Daoy (cell line): ENCODE measurements at places on chromosomes 7 and 10.

DNA sequence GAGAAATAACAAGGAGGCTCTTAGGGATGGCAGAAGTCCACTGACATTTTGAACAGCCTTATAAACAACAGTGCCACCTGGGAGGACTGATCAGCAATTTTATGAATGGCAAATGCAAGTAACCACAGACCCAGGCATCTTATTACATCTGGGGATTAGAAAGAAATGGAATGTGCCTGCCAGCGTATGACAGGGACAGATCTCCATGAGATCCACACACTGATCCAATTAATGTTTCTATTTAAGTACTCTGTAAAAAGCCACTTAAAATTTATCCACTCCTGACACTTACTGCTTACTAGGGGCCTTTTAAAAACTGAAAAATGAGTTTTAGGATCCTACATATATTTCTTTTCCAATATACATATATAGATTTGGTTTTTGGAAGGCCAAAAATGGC is 28.6 kb downstream of the PARD3 start:
- no peak for DNase-seq

GRCh38 chr7:27647046-27647445 is 15.6 kb downstream of the HIBADH start:
- DNase-seq = peak; percentile 62

DNA sequence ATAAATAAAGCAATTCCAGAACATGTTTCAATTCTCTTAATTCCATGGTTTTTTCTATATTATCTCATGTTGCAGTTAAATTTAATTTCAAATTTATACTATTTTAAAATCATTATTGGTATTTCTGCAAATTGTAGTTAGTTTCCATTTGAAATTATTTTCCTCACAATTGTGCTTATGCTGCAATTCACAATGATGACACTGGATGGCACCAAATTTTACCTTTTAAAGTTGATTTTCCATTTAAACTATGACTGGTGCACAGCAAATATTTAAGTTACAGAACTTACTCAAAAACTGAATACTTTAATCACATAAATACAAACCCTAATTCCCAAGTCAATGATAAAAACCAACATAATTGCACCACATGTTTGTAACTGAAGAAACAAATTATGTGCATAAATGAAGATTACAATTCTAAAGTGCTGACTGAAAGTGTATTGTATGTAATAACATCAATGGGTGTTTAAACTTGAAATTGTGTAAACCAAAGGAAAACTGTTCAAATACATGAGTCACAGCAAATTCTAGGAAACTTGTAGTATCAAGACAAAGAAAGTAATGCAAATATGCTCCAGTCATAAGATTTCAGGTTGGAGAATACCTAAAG is 75.3 kb upstream of the AASS start:
- DNase-seq = peak; percentile 33

GRCh38 chr7:85039196-85039923 is 147.5 kb downstream of the SEMA3D start:
- no peak for DNase-seq

- DNase-seq = no peak
These were observed 33.2 kb downstream of the KAZALD1 start for GRCh38 chr10:101095004-101095403.

- DNase-seq = peak; percentile 70
These were observed 97.9 kb upstream of the KLF14 start for GRCh38 chr7:130831817-130832481.

- no peak for DNase-seq
These were observed 1.5 kb upstream of the PARD3 start for GRCh38 chr10:34816501-34817002.

GRCh38 chr10:130689743-130690626 is 553.8 kb downstream of the GLRX3 start:
- no peak for DNase-seq

DNA sequence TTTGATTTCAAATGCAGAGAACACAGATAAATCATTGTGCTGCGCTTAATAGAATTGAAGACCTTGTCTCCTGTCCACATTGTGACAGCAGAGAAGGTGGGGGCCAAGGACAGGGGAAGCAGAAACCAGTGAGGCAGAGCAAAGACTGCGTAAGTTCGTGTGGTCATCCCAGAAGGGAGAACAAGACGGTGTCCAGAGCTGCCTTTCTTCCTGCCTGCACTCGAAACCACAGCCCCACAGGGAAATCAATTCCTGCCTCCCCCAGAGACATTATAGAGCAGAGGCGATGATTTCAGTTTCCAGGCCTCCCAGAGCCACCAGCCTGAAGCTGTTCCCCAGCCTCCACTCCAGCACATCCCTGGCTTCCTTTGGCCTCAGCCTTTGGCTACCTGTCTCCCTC is 39.7 kb upstream of the UCN3 start:
- no peak for DNase-seq

- DNase-seq = no peak
These were observed 32.6 kb upstream of the GJD4 start for GRCh38 chr10:35572583-35572982.

GRCh38 chr10:29243750-29244149 is 45.1 kb upstream of the LYZL1 start:
- peak; percentile 22 for DNase-seq

DNA sequence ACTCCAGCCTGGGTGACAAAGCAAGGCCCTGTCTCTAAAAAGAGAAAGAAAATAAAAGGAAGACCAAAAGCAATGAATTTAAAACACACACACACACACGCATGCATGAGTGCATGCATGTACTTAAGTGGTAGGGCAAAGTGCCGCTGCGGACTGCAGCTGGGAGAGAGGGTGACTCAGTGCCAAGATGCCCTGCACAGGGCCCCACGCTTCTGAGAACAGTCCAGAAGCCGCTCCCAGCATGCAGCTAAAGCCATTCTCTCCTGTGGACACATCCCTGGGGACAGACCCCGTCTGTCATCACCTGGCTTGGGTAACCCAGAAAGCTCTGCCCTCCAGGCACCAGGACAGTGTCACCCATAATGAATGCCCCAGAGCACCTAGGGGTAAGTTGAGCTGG is 61.0 kb upstream of the MYL10 start:
- DNase-seq = peak; percentile 66

GRCh38 chr7:29843093-29843492 is 36.8 kb downstream of the WIPF3 start:
- no peak for DNase-seq

GRCh38 chr7:43535810-43536585 is 46.9 kb upstream of the STK17A start:
- DNase-seq = peak; percentile 87

- DNase-seq = no peak
These were observed 42.0 kb downstream of the CCDC6 start for GRCh38 chr10:59864141-59864962.

GRCh38 chr10:23342213-23342884 is 2.2 kb downstream of the C10orf67 start:
- no peak for DNase-seq

DNA sequence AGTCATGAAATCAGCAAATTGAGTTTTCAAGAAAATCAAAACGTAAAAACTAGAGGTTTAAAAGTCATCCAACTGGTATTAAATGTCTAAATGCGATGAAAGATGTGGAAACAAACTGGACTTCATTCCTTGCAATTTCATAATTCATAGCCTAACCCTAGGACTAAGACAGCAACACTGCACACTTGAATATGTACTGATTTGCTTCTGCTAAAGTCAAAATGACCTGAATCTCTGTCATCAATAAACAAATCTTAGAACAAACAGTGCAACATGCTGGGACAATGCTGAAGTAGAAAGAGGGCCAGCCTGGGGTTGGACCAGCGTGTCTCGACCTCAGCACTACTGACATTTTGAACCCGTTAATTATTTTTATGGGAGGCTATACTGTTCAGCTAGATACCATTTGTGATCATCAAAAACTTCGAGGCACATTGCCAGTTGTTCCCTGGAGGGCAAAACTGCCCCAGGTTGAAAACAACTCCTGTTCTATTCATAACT is 47.1 kb downstream of the MYOF start:
- DNase-seq = no peak

DNA sequence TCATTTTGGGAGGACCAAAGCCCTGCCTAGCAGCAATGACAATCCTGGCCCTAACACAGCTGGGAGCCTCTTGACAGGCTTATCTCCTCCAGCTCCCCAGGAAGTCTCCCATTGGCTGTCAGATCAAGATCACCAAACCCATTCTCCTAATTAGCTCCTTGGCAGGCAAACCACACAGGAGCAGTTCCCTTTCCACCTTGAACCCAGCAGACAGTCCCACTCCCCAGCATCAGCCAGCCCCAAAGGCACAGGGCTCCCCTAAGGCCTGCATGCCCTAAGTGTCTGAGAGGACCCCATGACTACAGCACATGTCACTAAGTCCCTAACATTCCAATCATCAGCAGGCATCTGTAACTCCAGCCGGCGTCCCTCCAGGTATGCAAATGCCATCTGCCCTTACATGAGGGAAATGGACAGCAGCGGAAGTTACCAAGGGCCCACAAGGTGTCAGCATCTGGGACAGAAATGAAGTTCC is 348.5 kb downstream of the KCNMA1 start:
- DNase-seq = peak; percentile 38
